ENCODE measurements at places on chromosomes 7 and 10. TPM values are rescaled to one million over a fixed set of nuclear protein-coding genes. Genes with fewer than 3 reads are reported as not detected.

Gene CPXM2
- total RNA-seq = 0.18 TPM

Gene HMX3
- not detected for total RNA-seq

Gene ZNF467
- total RNA-seq = 3.3 TPM

Gene ATG9B
- total RNA-seq = 5.3 TPM

Gene RTKN2
- 3.8 TPM for total RNA-seq

Gene SPDYE2
- 0.55 TPM for total RNA-seq

Gene TFR2
- total RNA-seq = 6.1 TPM

Gene CDNF
- total RNA-seq = 3.2 TPM

Gene KLF14
- total RNA-seq = not detected

Gene AGR3
- total RNA-seq = not detected

Gene DDX21
- total RNA-seq = 130 TPM

All from T-helper 17 cell (primary cell).